Type B pancreatic cell (in vitro differentiated cells): ENCODE measurements at places on chromosomes 2 and 18. TPM values are rescaled to one million over a fixed set of nuclear protein-coding genes. Genes with fewer than 3 reads are reported as not detected.

ASXL2 gene
- 29.2 and 32.3 TPM in 2 replicates for total RNA-seq

STK16 gene
- 34.2 and 37.5 TPM in 2 replicates for total RNA-seq

MSTN gene
- 1.4 TPM in 1 of 2 replicates, not detected in the other for total RNA-seq

PLEK gene
- not detected in 2 replicates for total RNA-seq

ALLC gene
- total RNA-seq: not detected in 2 replicates

GRCh38 chr2:45545943-45546342, 65.1 kb downstream of the SRBD1 start:
- no peak overlapping the region for H3K4me3 ChIP-seq
- DNase-seq: no peak
- H3K27ac ChIP-seq: no peak overlapping the region
- no peaks in the 10 kb centered on the region for H3K4me1 ChIP-seq
- H3K27me3 ChIP-seq: no peaks in the 10 kb centered on the region

- peaks cover 58% of the 10 kb centered on the region for H3K27me3 ChIP-seq
- peaks cover 5% of the 10 kb centered on the region for H3K4me1 ChIP-seq
Observed at GRCh38 chr18:79799619-79800370, 2.1 kb downstream of the KCNG2 start.

DNA sequence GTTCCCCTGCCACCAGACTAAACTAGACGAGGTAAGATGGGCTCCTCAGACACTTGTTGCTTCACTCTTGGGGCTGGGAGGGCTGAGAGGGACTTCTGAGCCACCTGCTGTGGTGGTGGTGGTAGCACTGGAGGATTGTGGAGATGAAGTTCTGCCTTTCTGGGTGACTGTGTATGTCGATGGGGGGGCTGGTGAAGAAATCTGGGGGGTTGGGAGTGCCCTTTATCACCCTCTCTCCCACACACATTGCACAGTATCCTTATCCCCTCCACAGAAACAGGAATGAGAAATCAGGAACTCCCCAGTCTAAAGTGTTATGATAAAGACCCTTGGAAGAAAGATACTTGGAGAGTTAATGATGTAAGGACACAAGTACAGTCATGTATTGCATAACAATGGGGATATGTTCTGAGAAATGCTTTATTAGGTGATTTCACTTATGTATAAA, 38.5 kb downstream of the HK2 start:
- H3K36me3 ChIP-seq: peaks cover 30% of the 10 kb centered on the region
- H3K27me3 ChIP-seq: no peaks in the 10 kb centered on the region
- H3K27ac ChIP-seq: no peak overlapping the region
- DNase-seq: no peak

- no peaks in the 10 kb centered on the region for H3K27me3 ChIP-seq
- no peak overlapping the region for H3K27ac ChIP-seq
- H3K4me1 ChIP-seq: peaks cover 8% of the 10 kb centered on the region
Observed at GRCh38 chr18:38551881-38552280, 986.3 kb upstream of the CELF4 start.

GRCh38 chr2:187419808-187420207, 28.2 kb downstream of the CALCRL start:
- H3K4me3 ChIP-seq: no peak overlapping the region
- no peak overlapping the region for H3K27ac ChIP-seq
- DNase-seq: no peak
- no peaks in the 10 kb centered on the region for H3K27me3 ChIP-seq

GRCh38 chr18:3367491-3368091, 82.4 kb upstream of the TGIF1 start:
- no peaks in the 10 kb centered on the region for H3K36me3 ChIP-seq
- H3K27me3 ChIP-seq: no peaks in the 10 kb centered on the region
- DNase-seq: no peak
- no peak overlapping the region for H3K27ac ChIP-seq
